Stimulated activated CD8-positive, alpha-beta memory T cell treated with anti-CD3 and anti-CD28 coated beads, Interleukin-4, amount 100 ng/mL, for 4 hours (primary cell): ENCODE measurements at places on chromosomes 13 and 19.

- no peak for DNase-seq
Observed at GRCh38 chr19:7734220-7735203, 2.6 kb upstream of the CLEC4G start.

DNA sequence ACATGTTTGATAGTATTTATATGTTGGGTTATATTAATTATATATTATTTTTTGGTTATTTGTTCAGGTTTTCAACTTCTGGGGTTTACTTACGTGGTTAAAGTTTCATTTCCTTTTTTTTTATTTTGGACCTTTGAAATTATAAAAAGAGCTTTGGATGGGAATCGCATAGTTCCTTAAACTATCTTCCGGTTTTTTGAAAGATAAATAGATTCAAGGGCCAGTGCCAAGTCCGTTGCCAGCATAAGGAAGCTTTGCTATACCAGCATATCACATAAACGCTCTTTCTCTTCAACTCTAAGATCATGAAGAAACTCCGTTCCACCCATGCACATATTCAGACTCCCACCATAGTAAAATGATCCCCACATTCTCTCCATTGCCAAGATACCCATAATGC, 7.4 kb upstream of the OXGR1 start:
- no peak for DNase-seq

GRCh38 chr13:63209330-63210017, 1793.8 kb upstream of the PCDH20 start:
- DNase-seq, result no peak

GRCh38 chr19:32404933-32405430, 588 bp upstream of the DPY19L3 start:
- no peak for DNase-seq

GRCh38 chr13:45016792-45017425, 27.6 kb downstream of the GPALPP1 start:
- no peak for DNase-seq
